ENCODE measurements at places on chromosomes 5 and 9.

- H3K27me3 ChIP-seq = no peaks in the 10 kb centered on the region
- DNase-seq = no peak
- H3K4me3 ChIP-seq = no peak overlapping the region
- no peak overlapping the region for H3K27ac ChIP-seq
- no peaks in the 10 kb centered on the region for H3K4me1 ChIP-seq
These were observed 548.4 kb downstream of the LRRC70 start for GRCh38 chr5:63127054-63127453.

- peaks cover 4% of the 10 kb centered on the region for H3K4me1 ChIP-seq
- no peak overlapping the region for H3K27ac ChIP-seq
- H3K4me3 ChIP-seq = no peak overlapping the region
- H3K36me3 ChIP-seq = peaks cover 6% of the 10 kb centered on the region
These were observed 49.0 kb upstream of the ABL1 start for GRCh38 chr9:130785940-130786508.

DNA sequence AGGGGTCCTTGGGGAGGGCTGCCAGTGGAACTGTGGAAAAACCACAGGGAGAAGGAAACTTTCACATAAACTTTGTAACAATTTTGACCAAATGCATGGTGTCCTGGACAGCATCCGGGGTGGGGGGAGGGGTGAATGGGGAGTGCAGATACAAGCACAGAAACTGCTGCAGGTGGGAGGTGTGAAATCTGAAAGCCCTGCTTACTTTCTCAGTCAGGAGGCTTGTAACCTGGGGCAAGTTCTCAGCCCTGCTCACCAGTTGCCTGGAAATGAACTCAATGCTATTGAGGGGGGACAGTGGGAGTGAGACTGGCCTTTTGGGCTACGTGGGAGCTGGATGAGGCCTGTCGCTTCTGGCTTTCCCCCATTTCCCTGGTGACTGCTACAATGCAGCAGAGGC is 694.5 kb upstream of the ZNF608 start:
- no peaks in the 10 kb centered on the region for H3K27me3 ChIP-seq
- DNase-seq = no peak
- H3K4me3 ChIP-seq = no peak overlapping the region
- no peaks in the 10 kb centered on the region for H3K4me1 ChIP-seq
- H3K27ac ChIP-seq = no peak overlapping the region
- no peaks in the 10 kb centered on the region for H3K36me3 ChIP-seq

- H3K4me1 ChIP-seq = no peaks in the 10 kb centered on the region
- DNase-seq = no peak
- peaks cover 2% of the 10 kb centered on the region for H3K27me3 ChIP-seq
- H3K4me3 ChIP-seq = no peak overlapping the region
- no peak overlapping the region for H3K27ac ChIP-seq
- H3K36me3 ChIP-seq = no peaks in the 10 kb centered on the region
These were observed 59.2 kb upstream of the STK32A start for GRCh38 chr5:147175516-147176097.

- no peaks in the 10 kb centered on the region for H3K36me3 ChIP-seq
- peaks cover 49% of the 10 kb centered on the region for H3K27me3 ChIP-seq
- no peak overlapping the region for H3K27ac ChIP-seq
- peaks cover 2% of the 10 kb centered on the region for H3K4me1 ChIP-seq
- no peak for DNase-seq
These were observed 3.0 kb upstream of the CTSV start for GRCh38 chr9:97041898-97042297.

DNA sequence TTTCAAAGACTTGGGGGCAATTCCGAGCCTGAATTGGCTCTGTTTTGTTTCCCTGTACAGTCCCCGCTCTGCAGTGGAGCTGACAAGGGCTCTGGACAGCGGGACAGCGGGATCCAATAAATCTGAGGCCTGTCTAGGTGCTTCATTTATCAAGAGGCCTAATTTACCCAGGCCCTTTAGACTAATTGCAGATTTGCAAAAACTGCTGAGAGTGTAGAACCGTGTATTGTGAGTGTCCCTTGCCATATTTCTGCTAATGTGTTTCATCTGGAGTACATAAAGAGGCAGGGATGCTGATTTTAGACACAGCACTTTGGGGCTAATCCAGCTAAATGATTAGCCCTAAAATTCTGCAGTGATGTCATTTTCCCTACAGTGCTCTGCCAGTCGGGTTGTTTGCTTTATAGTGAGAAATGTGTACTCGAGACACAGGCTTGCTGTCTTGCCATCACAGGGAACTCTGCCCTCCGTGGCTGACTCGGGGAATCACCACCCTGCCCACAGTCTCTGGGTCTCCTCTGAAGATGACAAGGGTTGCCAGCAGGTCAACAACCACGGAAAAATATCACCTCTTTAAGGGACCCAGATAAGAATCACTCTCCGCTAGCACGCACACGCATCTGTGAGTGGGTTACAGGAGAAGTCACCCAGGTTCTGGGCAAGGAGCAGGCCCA is 592.0 kb downstream of the BNC2 start:
- no peaks in the 10 kb centered on the region for H3K36me3 ChIP-seq
- H3K27ac ChIP-seq = no peak overlapping the region
- DNase-seq = no peak
- H3K4me3 ChIP-seq = no peak overlapping the region

- H3K27ac ChIP-seq = no peak overlapping the region
- H3K27me3 ChIP-seq = no peaks in the 10 kb centered on the region
- H3K4me1 ChIP-seq = peaks cover 7% of the 10 kb centered on the region
- H3K4me3 ChIP-seq = no peak overlapping the region
- no peaks in the 10 kb centered on the region for H3K36me3 ChIP-seq
- DNase-seq = no peak
These were observed 65.8 kb downstream of the KIAA1958 start for GRCh38 chr9:112552229-112553056.

- no peaks in the 10 kb centered on the region for H3K4me1 ChIP-seq
- H3K36me3 ChIP-seq = no peaks in the 10 kb centered on the region
- H3K27ac ChIP-seq = no peak overlapping the region
- no peak for DNase-seq
- no peak overlapping the region for H3K4me3 ChIP-seq
These were observed 1.3 kb downstream of the IL33 start for GRCh38 chr9:6216951-6217350.

DNA sequence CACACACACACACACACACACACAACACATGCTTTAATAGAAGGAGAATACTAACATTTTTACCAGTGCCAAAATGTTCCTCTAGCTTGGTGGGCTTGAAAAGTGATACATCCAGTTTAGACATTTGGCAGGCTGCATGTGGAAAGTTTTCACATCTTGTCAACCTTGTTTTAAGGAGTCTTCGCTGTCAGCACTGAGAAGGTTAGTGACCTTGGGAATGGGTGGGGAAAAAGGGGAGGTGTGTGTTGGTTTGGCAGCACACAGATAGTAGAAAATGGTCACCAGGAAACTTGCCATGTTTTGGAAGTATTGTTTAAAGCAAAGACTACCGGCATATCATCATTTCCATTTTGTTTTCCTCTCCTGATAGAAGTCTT is 346.5 kb upstream of the ADAMTSL1 start:
- no peak overlapping the region for H3K27ac ChIP-seq
- DNase-seq = no peak
- H3K27me3 ChIP-seq = no peaks in the 10 kb centered on the region

GRCh38 chr9:88143179-88143578 is 4.9 kb upstream of the SPATA31C2 start:
- H3K27me3 ChIP-seq = peaks cover 39% of the 10 kb centered on the region
- H3K36me3 ChIP-seq = no peaks in the 10 kb centered on the region
- no peak for DNase-seq
- no peak overlapping the region for H3K4me3 ChIP-seq
- H3K4me1 ChIP-seq = no peaks in the 10 kb centered on the region
- no peak overlapping the region for H3K27ac ChIP-seq

- no peaks in the 10 kb centered on the region for H3K4me1 ChIP-seq
- no peaks in the 10 kb centered on the region for H3K27me3 ChIP-seq
- no peak overlapping the region for H3K4me3 ChIP-seq
- H3K27ac ChIP-seq = no peak overlapping the region
- no peak for DNase-seq
These were observed 228.1 kb upstream of the CYLC2 start for GRCh38 chr9:102767076-102767475.

GRCh38 chr9:134177624-134178393 is 13.4 kb upstream of the RNU6ATAC start:
- no peak overlapping the region for H3K27ac ChIP-seq
- H3K4me3 ChIP-seq = no peak overlapping the region
- no peak for DNase-seq
- H3K4me1 ChIP-seq = peaks cover 4% of the 10 kb centered on the region

All from activated naive CD4-positive, alpha-beta T cell treated with anti-CD3 and anti-CD28 coated beads for 36 hours (primary cell).